NCI-H1436 (cell line): ENCODE measurements at places on chromosomes 12 and 14.

DNA sequence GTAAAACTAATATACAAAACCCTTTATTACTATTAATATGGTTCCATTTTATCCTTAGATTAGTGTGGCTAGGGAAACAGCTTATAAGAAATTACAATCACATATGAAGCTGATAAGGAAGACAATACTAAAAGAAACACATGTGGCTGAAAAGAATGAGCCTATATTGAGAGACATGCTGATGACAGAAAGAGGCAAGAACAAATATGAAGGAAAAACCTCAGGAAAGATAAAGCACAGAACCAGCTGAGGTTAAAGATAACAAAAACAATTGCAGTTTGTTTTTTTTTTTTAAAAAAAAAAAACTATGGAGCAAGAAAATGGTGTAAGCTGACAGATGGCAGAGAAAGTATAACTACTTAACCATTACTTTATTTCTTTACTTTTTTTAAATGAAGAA lies 69.2 kb upstream of the OSBPL8 start:
- no peak for DNase-seq

GRCh38 chr12:3470296-3470695 lies 20.7 kb upstream of the PRMT8 start:
- DNase-seq = no peak

DNA sequence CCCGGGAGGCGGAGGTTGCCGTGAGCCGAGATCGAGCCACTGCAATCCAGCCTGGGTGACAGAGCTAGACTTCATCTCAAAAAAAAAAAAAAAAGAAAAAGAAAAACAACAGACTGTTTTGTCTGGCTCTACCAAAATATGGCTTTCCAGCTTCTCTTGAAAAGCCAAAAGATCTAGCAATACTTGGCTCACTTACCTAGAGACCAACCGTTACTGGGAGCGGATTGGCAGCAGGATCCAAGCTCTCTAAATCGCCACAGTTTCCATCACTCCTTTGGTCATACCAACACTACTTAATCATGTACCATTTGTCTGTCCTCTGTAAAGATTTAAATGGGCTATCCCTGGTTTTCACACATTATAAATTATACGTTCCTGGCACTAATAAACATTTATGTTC lies 87.6 kb upstream of the GPHB5 start:
- DNase-seq = no peak

DNA sequence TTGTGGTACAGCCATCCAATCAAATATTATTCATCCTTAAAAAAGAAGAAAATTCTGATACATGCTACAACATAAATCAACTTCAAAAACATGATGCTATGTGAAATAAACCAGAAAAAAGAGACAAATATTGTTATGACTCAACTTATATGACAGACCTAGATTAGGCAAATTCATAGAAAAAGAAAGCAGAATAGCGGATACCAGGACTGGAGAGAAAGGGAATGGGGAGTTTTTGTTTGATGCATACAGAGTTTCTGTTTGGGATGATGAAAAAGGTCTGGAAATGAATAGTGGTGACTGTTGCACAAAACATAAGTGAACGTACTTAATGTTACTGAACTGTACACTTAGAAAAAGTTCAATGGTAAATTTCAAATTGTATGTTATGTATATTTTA lies 82.3 kb downstream of the SPPL3 start:
- no peak for DNase-seq

GRCh38 chr14:91654836-91655235 lies 77.0 kb downstream of the CATSPERB start:
- no peak for DNase-seq
